ENCODE measurements at places on chromosomes 3 and 15.

- DNase-seq = no peak
These were observed 428.8 kb downstream of the PYDC2 start for GRCh38 chr3:191889756-191890155.

DNA sequence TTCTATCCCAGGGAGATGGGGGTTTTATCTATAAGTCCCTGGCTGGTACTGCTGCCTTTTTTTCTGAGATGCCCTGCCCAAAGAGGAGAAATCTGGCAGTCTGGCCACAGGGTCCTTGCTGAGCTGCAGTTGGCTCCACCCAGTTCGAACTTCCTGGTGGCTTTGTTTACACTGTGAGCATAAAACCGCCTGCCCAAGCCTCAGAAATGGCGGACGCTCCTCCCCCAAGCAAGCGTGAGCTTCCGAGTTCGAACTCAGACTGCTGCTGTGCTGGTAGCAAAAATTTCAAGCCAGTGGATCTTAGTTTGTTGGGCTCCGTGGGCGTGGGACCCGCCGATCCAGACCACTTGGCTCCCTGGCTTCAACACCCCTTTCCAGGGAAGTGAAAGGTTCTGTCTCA, 126.8 kb upstream of the SUCLG2 start:
- DNase-seq = no peak

DNA sequence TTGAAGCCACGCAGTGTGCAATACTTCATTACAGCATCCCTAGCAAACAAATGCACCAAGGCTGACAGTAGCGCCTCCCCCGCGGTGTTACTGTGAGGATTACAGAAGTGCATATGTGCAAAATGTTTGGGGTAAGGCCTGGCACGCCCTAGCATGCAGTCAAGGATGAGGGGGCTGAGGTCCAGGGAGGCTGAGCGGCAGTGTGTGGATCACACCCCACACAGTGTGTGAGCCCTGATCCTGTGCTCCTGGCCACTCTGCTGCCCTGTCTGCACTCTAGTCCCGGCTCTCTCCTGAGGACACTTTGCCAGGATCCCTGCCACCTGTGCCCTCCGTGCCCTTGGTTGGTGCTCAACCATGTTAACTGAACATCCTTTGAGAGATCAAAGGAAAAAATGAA, 71.3 kb downstream of the WNT7A start:
- no peak for DNase-seq

GRCh38 chr3:10506696-10507095, 1.3 kb upstream of the ATP2B2 start:
- DNase-seq = no peak

DNA sequence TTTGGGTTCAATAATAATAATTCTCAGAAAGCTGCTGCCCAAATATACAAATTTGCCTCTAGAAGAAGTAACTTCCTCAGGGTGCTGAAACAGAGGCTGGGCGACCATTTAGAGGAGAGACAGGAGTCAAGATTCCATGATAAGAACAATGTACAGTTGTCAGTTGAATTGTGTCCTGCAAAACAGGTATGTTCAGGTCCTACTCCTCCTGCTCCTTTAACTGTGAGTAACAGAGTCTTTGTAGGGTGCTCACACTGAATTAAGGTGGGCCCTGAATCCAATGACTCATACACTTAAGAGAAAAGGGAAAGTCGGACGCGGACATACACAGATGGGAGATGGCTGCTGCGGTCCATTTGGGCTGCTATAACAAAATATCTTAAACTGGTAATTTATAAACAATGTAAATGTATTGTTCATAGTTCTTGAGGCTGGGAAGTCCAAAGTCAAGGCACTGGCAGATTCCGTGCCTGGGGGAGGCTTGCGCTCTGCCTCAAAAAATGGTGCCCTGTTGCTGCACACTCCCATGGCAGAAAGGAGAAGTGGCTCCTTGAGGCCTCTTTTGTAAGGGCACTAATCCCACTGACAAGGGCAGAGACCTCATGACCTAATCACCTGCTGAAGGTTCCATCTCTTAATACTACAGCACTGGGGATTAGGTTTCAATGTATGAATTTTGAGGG, 55.1 kb downstream of the MB21D2 start:
- DNase-seq = no peak

DNA sequence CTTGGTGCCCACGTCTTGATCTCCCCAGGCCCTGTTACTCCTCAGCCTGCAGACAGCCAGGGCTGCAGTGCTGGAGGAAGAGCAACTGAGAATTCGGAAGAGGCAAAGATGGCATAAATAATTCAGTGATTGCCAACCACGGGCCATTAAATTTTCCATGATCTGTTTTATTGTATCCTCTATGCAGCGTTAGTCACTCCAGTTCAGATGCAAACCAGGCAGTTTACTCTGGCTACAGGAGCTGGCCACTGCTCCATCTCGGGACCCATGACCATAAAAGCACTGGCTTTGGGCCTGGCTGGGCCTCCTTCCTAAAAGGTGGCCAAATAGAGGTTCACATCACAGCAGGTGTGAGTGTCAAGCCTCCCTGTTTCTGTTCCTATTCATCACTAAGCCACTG, 137.6 kb upstream of the TLE3 start:
- no peak for DNase-seq

DNA sequence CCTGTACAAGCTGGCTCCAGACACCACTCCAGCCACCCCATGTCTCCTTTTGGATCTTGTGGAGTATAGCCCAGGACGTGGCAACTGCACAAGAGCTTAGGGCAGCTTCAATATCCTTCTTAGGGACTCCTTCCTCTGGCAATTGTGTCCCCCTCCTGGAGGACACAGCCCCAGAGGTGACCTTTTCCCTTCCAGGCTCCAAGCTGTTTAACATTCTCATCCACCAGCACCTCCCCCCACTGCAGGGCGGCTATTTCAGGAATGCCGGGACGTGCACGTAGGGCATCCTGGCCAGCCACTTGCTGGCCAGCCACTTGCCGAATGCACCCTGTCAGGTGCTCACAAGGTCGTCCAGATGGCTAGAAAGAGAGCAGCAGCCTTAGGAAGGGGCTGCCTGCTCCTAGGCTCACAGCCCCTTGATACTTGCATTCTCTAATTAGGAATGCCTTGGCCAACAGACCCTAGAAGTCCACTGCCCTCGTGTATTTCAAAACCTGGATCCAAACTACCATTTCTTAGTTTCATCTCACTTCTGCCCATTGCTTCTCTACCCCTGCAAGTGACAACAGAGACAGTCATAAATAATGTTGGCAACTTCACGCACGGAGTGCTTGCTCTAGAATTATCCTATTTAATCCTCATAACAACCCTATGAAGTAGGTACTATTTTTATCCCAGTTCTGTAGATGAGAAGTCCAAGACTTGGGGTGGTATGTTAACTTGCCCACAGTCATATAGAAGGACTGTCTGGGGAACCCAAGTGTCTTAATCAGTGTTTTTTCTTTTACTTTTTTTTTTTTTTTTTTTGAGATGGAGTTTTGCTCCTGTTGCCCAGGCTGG, 24.5 kb upstream of the IDH2 start:
- DNase-seq = no peak

DNA sequence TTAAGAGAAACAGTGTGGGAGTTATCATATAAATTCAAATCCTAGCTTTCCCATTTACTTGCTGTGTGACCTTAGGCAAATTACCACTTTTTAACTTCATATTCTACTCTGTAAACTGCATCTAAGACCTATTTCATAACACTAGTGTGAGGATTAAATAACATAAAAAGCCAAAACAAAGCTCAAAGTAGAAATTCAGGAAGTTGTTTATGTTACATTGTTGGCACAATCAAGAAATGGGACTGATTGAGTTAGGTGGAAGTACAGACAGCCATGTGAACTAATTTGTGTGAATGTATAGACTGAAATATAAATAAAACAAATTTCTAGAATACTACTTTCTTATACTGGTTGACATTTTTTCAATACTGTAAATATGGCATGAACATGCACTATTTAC, 131.7 kb downstream of the STAG1 start:
- no peak for DNase-seq

DNA sequence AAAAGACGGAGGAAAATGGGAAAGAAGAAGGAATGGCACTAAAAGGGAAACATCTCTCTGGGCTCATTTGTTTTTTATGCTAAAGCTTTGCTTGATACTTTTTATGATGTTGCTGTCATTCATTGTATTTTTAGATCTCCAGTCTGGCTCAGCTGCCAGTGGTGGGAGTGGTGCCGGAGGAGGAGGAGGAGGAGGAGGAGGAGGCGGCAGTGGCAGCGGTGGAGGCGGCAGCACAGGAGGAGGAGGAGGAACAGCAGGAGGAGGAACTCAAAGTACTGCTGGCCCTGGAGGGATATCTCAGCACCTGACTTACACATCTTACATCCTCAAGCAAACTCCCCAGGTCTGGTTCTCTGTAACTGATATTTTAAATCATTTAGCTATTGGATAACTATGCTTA, 49.6 kb downstream of the MAP6D1 start:
- DNase-seq = no peak

GRCh38 chr3:25831578-25831977, 41.7 kb downstream of the OXSM start:
- DNase-seq = no peak

DNA sequence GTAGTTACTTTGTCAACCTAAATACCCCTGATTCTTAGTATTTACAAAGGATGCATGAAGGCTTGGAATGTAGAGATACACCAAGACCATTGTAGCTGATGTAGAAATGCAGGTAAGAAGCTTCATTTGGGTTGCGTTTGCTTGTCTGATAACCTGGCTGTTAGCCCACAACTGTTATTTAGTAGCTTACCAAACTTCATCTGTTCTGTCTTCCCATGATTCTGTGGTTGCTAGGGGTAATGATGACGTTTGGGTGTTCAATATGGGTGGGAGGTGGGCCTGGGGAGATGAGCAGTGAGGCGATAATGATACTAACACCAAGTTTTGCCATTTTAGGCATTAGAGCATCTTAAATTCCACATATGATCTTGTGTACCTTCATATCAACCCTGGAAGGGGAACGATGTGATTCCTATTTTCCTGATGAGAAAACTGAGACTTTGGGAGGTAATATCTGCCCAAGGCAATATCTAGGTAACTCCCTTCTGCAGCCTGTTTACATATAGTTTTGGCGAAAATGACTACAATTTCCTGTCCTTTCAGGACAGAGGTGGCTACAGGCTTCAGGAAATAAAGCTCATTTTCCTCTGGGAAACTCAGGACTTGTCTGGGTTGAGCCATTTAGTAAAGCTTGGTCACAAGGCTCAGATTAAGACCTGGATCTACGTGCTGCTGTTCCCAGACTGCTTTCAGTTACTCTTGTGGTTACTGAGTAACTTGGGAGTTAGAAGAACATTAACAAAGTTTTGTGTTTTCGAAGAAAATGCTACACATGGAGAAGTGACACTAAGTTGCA, 26.8 kb downstream of the FNDC3B start:
- no peak for DNase-seq

- no peak for DNase-seq
These were observed 18.3 kb downstream of the ACAA1 start for GRCh38 chr3:38118421-38119247.

DNA sequence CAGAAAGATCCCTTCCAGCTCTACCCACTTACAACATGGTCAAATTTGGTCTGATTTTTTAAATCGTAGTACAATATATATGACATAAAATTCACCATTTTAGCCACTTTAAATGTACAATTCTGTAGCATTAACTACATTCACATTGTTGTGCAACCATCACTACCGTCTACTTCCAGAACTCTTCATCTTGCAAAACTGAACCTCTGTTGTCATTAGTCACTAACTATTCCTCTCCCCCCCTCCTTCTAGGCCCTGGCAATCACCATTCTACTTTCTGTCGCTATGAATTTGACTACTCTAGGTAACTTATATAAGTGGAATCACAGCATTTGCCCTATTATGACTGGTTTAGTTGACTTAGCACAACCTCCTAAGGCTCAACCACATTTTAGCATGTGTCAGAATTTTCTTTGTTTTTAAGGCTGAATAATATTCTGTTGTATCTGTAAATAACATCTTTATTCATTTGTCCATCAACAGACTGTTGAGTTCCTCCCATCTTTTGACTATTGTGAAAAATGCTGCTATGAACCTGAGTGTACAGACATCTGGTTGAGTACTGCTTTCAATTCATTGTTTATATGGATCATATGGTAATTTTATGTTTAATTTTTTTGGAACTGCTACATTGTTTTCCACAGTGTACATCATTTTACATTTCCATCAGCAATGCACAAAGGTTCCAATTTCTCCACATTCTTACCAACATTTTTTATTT, 35.5 kb upstream of the CCR2 start:
- no peak for DNase-seq

GRCh38 chr15:69489073-69489571, 36.5 kb downstream of the RPLP1 start:
- no peak for DNase-seq

DNA sequence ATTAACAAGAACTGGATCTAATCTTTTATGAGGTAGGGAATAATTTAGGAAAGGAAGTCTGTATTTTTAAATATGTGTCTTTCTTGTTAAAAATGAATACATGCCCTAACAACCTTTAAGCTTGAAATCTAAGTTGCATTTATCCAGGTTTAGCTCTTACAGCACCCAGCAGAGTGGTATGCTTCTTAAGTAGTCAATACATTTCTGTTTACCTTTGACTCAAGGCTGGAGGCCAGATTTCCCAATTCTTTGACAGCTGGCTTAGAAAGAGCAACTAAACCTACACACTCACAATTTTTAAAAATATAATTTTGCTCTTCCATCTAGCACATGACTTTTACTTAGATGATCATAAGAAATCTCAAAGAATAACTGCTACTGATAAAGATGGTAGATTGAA, 148.9 kb downstream of the DPH6 start:
- no peak for DNase-seq

- DNase-seq = no peak
These were observed 333.6 kb upstream of the C2CD4B start for GRCh38 chr15:62498712-62499111.

- no peak for DNase-seq
These were observed 176.8 kb downstream of the STT3B start for GRCh38 chr3:31709526-31709925.

DNA sequence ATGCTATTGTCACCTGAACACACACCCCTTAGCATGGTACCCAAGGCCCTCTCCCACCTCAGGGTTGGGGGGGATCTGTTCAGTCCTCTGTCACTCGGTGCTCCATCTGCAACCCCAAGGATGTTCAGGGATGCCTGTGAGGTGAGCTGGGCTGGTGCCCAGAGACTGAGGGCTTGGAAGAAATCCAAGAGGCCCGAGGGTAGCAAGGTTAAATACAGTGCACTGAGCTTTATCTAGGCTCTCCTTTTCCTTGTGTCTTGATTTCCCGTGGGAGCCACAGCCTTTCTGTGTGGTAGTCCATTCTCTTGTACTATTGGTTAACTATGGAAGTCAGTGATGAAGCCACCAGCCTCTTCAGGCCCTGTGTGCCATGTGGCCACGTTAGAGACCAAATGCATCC, 18.7 kb upstream of the WNT5A start:
- no peak for DNase-seq
